GM12878 (cell line): ENCODE measurements at places on chromosomes 12 and 14.

- DNase-seq: no peak
Measured at GRCh38 chr12:27343255-27344000, 10.8 kb downstream of the BMAL2 start.

DNA sequence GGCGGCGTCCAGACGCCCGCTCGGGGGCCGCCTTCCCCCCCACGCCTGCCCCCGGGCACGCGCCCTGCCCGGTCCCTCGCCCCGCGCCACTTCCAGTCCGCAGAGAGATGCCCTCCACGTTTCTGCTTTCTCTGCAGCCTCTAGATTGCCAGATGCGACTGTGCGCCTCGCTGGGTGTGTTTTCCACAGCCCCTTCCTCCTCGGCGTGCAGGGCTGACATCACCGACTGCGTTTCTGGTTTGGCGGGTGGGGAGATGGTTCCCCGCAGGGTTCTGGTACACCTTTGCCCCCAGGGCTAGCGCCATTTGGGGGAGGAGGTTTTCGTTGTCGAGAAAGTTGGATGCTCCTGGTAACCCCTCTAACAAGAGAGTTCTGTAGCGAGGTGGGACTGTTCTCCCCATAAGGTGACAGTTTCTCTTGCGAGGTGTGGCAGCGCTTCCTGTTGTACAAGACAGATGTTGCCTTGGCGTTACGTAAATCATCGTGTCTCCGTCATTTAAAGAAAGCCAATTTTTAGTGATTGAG, 1.5 kb downstream of the CALM1 start:
- no peak for DNase-seq

GRCh38 chr12:66453844-66454243, 151.6 kb downstream of the HELB start:
- DNase-seq: no peak

DNA sequence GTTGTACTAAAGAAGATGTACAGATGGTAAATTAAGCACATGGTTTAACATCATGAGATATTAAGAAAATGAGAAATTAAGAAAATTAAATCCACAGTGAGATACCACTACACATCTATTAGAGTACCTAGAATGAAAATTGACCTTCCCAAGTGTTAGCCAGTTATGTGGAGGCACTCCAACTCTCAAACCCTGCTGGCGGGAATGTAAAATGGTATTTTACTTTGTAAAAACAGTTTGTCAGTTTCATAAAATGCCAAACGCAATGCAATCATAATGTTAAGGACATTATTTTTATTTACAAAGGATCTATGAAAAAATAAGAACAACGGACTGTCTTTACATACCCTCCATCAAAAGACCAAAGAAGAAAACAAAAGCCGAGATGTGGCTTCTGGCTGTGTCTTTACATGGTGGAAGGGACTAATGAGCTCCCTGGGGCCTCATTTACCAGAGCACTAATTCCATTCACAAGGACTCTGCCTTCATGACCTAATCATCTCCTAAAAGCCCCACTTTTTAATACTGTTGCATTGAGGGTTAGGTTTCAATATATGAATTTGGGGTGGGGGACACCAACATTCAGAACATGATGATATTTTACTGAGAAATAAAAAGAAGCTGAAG, 1178.7 kb downstream of the AACS start:
- DNase-seq: no peak

- DNase-seq: no peak
Measured at GRCh38 chr14:77622366-77622961, 6.0 kb upstream of the SPTLC2 start.

DNA sequence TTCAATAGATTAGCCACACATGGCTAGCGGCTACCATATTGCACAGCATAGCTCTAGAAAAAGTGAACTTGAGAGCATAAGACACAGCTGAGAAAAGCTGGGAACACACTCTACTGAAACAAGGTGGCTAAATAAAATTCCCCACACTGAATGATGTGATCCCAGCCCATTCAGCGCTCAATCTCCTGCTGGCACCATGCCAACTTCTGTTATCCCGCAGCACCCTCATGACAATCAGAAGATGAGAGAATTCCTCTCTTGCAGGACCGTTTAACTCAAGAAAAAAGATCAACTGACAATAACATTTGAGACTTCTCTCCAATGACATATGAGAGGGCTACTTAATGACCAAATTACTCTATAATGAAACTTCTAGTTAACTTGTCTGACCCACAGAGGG, 115.4 kb downstream of the ADAMTS20 start:
- no peak for DNase-seq

GRCh38 chr14:59739794-59740193, 130.8 kb downstream of the RTN1 start:
- no peak for DNase-seq

- no peak for DNase-seq
Measured at GRCh38 chr12:85782711-85783110, 53.5 kb downstream of the RASSF9 start.

- DNase-seq: no peak
Measured at GRCh38 chr12:85280165-85280983, at the start of gene ALX1. ALX1 (plus strand) TSS chr12:85280220; CDS start chr12:85280262, 42 bp downstream.

DNA sequence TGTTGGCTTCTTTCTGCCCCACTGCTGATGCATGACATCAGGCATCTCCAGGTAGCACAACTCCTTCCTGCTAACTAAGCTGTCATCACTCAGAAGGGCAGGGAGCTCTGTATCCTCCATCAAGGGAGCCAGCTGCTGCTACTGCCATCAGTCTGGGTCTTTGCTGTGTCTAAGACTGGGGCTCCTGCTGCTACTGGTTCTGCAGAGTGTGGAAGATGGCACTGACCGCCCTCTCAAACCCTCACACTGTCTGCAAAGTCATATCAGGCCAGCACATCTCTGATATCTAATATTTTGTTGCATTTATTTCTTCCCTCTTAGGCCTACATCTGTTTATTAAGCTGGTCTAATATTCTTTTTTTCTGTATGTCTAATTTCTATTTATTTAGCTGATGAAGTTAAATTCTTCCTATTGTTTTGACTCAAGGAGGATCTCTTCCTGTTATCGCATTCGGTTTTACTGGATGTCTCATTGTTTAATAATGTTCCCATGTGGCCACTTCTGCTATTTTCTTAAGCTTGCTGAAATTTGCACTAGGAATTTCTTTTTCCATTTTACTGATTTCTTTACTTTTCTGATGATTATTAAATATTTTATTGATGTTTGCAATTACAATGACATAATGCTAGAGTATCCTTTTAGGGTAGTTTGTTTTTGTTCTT, 7.6 kb upstream of the E2F7 start:
- no peak for DNase-seq

DNA sequence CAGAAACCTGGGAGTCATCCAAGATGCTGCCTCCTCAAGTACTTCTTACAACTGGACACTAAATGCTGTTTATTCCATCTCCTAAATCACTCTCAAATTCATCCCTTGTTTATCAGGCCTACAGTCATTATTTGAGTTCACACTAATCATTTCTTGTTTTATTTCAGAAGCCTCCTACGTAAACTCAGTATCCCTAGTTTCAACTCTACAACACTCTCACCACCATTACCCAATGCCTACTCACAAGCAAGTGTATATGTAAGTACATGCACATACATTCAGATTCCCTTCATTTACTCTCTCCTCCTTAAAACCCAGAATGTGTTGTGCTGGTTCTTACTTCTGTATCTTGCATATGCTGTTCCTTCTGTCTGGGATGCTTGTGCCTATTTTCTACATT, 43.0 kb downstream of the DDHD1 start:
- no peak for DNase-seq

GRCh38 chr12:71653137-71653536, 10.5 kb downstream of the ZFC3H1 start:
- DNase-seq: no peak
